ENCODE measurements at places on chromosomes 7 and 10. TPM values are rescaled to one million over a fixed set of nuclear protein-coding genes. Genes with fewer than 3 reads are reported as not detected.

The TEX36 gene
- not detected for total RNA-seq

The ARMC3 gene
- 0.97 TPM for total RNA-seq

The ADCYAP1R1 gene
- not detected for total RNA-seq

The LIMK1 gene
- total RNA-seq = 32.2 TPM

The GNGT1 gene
- not detected for total RNA-seq

The HTR5A gene
- total RNA-seq = not detected

The ATG9B gene
- 7.9 TPM for total RNA-seq

The PLXNA4 gene
- 0.24 TPM for total RNA-seq

GRCh38 chr7:74202841-74203556 lies 6.8 kb upstream of the LAT2 start:
- peak; percentile 17 for DNase-seq
- H3K27me3 ChIP-seq = peaks cover 14% of the 10 kb centered on the region
- no peak overlapping the region for H3K27ac ChIP-seq

DNA sequence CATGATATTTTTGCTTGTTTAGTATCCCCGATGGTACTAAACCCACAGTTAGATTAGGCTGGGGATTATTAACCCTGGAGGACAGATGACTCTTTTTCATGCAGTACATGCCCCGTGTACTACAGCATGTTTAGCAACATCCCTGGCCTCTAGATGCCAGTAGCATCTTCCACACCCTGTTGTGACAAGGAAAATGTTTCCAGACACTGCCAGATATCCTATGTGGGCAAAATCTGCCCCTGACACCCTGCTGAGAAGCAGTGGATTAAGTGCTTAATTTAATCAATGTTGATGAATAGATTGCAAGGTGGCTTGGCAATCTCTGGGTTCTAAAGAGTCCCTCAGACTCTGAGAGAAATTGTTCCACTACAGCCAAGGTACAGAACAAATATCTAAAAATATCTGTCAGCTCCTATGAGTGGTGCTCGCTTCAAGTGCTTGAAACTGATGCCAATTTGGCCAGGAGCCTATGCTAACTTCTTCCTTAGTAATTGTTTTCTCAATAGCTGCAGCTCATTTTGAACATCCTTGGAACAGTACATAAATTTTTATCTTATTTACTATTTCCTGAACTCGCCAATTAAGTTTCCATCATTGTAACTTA lies 247.0 kb downstream of the SORCS1 start:
- no peaks in the 10 kb centered on the region for H3K4me1 ChIP-seq
- no peaks in the 10 kb centered on the region for H3K36me3 ChIP-seq
- H3K27me3 ChIP-seq = no peaks in the 10 kb centered on the region
- H3K4me3 ChIP-seq = no peak overlapping the region
- DNase-seq = no peak

- H3K27ac ChIP-seq = no peak overlapping the region
- peaks cover 29% of the 10 kb centered on the region for H3K4me1 ChIP-seq
- no peak overlapping the region for H3K4me3 ChIP-seq
- H3K36me3 ChIP-seq = no peaks in the 10 kb centered on the region
- DNase-seq = no peak
These were observed 91.8 kb downstream of the SH3PXD2A start for GRCh38 chr10:103763374-103764202.

- DNase-seq = peak; percentile 31
- peaks cover 43% of the 10 kb centered on the region for H3K4me1 ChIP-seq
- H3K36me3 ChIP-seq = no peaks in the 10 kb centered on the region
- peak overlapping the region; percentile 40 for H3K27ac ChIP-seq
These were observed 399.1 kb downstream of the GATA3 start for GRCh38 chr10:8453587-8453986.

- no peaks in the 10 kb centered on the region for H3K36me3 ChIP-seq
- no peak overlapping the region for H3K27ac ChIP-seq
- H3K4me1 ChIP-seq = no peaks in the 10 kb centered on the region
- no peak overlapping the region for H3K4me3 ChIP-seq
- H3K27me3 ChIP-seq = no peaks in the 10 kb centered on the region
- no peak for DNase-seq
These were observed 199.1 kb upstream of the KCTD7 start for GRCh38 chr7:66429498-66430163.

- H3K36me3 ChIP-seq = no peaks in the 10 kb centered on the region
- peaks cover 92% of the 10 kb centered on the region for H3K27me3 ChIP-seq
- no peak for DNase-seq
- H3K27ac ChIP-seq = no peak overlapping the region
- no peaks in the 10 kb centered on the region for H3K4me1 ChIP-seq
These were observed 3.7 kb downstream of the PLXNA4 start for GRCh38 chr7:132572526-132572925.

DNA sequence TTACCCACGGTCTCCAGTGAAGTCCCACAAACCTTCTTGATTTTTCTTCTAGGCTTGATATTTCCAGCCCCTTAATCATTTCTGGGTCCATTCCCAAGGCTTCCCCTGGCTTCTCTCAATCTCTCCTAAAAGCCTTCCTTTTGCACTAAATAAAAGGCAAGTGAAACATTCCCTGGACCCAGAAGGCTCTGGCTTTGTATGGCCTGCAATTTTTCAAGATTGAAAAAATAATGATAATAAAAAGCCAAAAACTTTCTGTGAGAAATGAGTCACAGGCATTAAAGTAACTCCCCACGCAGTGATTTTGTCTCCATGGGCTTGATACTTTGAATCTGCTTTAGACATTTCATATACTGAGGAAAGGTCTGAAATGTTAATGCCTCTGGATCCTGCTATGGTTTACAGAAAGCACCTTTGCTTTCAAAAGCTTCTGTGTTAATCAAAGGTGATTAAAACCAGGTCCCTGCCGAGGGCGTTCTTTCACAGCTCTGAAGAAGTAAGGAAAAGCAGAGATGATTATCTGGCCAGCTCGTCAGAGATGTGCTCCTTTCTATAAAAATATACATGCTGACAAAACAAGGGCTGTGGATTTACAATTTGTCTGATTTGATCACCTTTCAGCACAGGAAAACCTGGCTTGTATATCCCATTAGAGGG lies 118.9 kb upstream of the TMEM72 start:
- H3K27me3 ChIP-seq = peaks cover 70% of the 10 kb centered on the region
- peaks cover 8% of the 10 kb centered on the region for H3K4me1 ChIP-seq
- no peak overlapping the region for H3K4me3 ChIP-seq
- DNase-seq = no peak

DNA sequence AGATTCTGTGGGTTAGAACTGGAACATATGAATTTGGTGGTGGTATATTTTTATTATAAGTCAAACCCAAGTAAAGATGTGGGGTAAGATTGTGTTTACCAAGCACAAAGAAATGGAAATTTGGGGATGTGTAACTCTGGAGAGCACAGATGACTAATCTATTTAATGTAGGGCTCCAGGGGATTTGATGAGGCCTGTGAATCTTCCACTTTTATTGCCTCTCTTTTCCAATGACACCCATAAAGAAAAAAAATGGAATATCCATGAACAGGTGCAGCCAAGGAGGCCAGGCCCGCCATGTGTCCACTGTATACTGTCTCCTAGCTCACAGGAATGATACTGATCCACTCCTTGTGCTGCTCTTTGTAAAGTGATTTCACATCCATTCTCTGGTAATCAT lies 2.8 kb downstream of the SRGN start:
- DNase-seq = no peak
- no peaks in the 10 kb centered on the region for H3K36me3 ChIP-seq
- H3K27me3 ChIP-seq = no peaks in the 10 kb centered on the region
- H3K4me1 ChIP-seq = no peaks in the 10 kb centered on the region
- no peak overlapping the region for H3K27ac ChIP-seq

- no peaks in the 10 kb centered on the region for H3K4me1 ChIP-seq
- no peaks in the 10 kb centered on the region for H3K36me3 ChIP-seq
- no peak overlapping the region for H3K27ac ChIP-seq
These were observed 313.3 kb downstream of the FRMD4A start for GRCh38 chr10:14017467-14017866.

DNA sequence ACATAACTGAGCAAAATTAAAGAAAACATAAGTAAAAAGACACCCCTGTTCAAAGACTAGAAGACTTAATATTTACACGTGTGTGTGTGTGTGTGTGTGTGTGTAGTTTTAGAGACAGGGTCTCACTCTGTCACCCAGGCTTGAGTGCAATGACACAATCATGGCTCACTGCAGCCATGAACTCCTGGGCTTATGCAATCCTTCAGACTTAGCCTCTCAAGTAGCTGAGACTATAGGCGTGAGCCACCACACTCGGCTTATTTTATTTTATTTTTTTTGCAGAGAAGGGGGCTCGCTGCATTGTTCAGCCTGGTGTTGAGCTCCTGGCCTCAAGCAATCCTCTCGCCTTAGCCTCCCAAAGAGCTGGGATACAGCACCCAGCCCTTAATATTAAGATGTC lies 90.3 kb downstream of the JMJD1C start:
- peaks cover 7% of the 10 kb centered on the region for H3K4me1 ChIP-seq
- H3K27ac ChIP-seq = no peak overlapping the region
- DNase-seq = no peak

DNA sequence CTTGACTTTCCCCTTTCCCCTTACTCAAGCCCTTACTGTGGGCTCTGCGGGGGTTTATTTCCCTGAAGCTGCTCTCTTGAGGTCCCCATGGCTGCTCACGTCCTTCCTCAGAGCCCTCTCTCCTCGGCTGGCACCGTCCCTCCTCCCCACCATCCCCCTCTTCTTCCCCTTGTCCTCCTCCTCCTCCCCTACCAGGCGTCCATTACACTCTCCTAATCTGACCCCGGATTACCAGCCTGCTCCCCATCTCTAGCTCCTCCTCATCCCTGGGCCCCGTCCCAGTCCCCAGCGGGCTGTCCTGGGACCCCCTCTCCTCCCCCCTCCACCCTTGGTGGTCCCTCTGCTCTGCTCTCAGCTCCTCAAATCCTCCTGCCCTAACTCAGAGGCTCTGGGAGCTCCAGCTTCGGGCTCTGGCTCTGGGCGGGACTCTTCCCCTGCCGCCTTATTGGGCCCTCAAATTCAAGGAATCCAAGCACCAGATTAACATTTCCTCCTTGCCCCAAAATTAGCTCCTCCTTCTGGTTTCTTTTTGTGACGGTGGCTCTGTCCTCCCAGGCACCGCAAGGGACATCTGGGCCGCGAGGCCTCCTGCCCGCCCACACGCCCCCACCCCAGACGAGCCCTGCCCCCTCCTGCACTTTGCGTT lies 48.5 kb upstream of the LEP start:
- H3K4me1 ChIP-seq = no peaks in the 10 kb centered on the region
- peaks cover 50% of the 10 kb centered on the region for H3K27me3 ChIP-seq
- no peaks in the 10 kb centered on the region for H3K36me3 ChIP-seq
- no peak for DNase-seq

- H3K4me3 ChIP-seq = peak overlapping the region; percentile 100
- H3K27ac ChIP-seq = peak overlapping the region; percentile 99
- DNase-seq = no peak
- H3K27me3 ChIP-seq = no peaks in the 10 kb centered on the region
- H3K4me1 ChIP-seq = peaks cover 26% of the 10 kb centered on the region
These were observed 1.1 kb downstream of the PSMA2 start for GRCh38 chr7:42930889-42931288.

DNA sequence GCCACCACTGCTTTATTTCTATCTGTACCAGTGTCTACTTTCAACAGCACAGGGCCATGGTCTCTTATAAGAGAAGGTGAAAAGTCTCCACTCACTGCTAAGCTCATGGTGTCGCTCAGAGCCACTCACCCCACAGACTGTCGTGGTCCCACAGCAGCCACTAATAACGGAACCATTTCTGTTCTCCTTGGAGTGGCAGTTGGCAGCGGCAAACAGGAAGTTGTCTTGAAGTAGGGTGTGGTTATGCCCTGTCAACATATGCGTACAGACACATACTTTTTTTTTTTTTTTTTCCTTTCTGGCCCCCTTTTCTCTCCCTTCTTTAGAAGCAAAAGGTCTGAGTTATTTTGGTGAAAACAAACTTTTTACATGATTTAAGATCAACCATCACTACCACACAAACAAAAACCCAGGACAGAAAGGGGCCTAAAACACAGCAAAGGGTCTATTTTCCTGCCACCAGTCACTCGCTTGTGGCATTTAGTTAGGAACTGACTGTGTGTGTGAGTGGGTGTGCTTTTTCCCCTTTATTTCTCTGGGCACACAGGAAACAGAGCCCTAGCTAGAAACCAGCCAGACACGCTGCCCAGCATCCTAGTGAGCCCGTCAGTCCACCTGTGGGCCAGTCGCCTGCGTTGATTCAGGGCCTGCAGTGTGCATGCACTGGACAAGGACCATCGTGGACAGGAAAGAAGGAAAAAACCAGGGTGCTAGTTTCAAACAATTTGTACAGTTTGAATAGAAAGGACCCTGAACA lies 96.7 kb upstream of the EFCAB10 start:
- H3K36me3 ChIP-seq = peaks cover 4% of the 10 kb centered on the region
- DNase-seq = no peak
- H3K27ac ChIP-seq = no peak overlapping the region
- H3K4me3 ChIP-seq = no peak overlapping the region
- H3K27me3 ChIP-seq = no peaks in the 10 kb centered on the region
- peaks cover 26% of the 10 kb centered on the region for H3K4me1 ChIP-seq

- no peaks in the 10 kb centered on the region for H3K27me3 ChIP-seq
- no peak overlapping the region for H3K4me3 ChIP-seq
- H3K36me3 ChIP-seq = peaks cover 20% of the 10 kb centered on the region
- H3K4me1 ChIP-seq = no peaks in the 10 kb centered on the region
These were observed 22.6 kb downstream of the RNF216 start for GRCh38 chr7:5758753-5759335.

- H3K27me3 ChIP-seq = peaks cover 34% of the 10 kb centered on the region
- H3K27ac ChIP-seq = no peak overlapping the region
- peaks cover 12% of the 10 kb centered on the region for H3K36me3 ChIP-seq
- DNase-seq = no peak
- peaks cover 21% of the 10 kb centered on the region for H3K4me1 ChIP-seq
These were observed 1.8 kb downstream of the SH2D4B start for GRCh38 chr10:80539421-80540031.

DNA sequence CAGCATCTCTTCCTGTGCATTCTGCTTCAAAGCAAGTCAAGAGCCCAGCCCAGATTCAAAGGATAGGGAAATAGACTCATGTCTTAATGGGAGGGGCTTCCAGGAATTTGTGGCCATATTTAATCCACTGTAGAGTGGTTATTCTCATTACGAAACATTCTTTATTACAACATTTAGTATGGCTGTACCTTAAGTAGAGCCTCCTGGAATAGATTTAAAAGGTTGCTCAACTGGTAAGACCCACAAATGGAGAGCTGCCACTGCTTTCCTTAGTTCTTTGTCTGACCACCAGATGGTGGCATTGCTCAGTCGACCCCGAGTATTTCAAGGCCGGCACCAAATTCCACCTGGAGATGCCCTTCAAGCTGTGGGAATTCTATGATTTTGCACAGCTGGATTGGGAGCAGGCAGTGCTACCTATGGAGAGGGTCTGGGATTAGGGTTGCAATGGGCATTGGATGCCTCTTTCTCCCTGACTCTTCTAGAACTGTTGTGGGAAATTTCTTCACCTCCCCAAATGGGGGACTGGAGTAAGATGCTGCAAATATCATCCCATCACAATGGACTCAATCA lies 102.2 kb downstream of the RBM20 start:
- H3K4me1 ChIP-seq = no peaks in the 10 kb centered on the region
- DNase-seq = peak; percentile 64
- peaks cover 27% of the 10 kb centered on the region for H3K27me3 ChIP-seq
- no peaks in the 10 kb centered on the region for H3K36me3 ChIP-seq
- no peak overlapping the region for H3K4me3 ChIP-seq
